ENCODE measurements at places on chromosomes 16 and 17.

GRCh38 chr17:75239778-75240393, 21.5 kb downstream of the GGA3 start:
- DNase-seq, result no peak

DNA sequence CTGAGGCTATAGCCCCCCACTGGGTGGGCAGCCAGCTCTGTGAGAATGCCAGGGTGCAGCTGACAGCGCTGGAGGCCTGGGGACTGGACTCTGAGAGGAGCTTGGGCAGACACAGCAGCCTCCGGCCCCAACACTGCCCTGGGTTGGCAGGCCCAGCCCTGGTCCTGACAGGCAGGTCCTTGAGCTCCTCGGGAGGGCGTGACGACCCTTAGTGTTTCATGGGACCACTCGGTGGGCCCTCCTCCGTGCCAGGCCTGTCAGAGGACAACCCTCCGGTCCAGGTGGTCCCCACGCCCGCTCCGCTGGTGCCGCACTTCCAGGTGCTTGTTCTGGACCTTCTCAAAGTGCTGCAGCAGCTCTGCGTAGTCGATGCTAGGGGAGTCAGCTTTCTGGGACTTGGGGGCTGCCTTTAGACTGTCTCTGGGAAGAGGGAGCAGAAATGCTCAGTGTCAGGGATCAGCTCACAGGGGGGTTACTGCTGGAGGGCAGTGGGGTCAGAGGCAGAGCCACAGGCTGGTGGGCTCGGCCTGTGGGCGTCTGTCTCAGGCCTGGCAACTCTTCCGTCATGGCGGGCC, 1.9 kb upstream of the MTSS2 start:
- no peak for DNase-seq

DNA sequence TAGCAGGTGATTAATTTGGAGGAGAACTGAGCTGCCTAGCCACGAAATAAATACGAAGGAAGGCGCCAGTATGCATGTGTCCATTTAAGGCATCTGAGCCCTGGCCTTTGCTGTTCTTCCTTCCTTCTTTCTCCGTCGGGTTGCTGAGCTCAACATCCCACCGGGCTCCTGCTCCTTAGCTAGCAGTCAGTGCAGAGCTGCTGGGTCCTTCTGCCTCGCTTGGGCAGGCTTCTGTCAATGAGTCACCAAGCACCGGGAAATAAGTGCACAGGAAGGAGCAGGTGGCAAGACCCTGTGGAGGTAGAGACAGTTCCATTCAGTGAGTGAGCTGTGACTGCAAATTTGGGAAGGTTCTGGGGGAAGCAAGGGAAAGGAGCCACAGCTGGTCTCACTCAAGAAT, 120.7 kb downstream of the CCDC182 start:
- DNase-seq, result no peak

DNA sequence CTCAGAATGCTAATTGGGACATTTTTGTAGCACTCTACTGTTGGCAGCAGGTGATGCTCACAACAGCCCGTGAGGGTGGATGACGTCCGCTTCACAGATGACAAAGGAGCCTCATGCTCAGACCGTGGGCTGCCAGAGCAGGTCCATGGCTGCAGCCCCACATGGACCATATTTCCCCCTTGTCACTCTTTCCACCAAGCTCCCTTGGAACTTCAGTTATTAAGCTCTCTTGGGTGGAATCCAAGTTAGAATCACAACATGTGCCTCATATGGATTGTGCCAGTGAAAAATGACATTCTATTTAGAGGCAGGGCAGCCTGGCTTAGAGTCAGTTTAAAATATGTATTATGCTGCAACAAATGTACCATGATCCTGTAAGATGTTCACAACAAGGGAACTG, 33.2 kb upstream of the STH start:
- DNase-seq, result no peak

DNA sequence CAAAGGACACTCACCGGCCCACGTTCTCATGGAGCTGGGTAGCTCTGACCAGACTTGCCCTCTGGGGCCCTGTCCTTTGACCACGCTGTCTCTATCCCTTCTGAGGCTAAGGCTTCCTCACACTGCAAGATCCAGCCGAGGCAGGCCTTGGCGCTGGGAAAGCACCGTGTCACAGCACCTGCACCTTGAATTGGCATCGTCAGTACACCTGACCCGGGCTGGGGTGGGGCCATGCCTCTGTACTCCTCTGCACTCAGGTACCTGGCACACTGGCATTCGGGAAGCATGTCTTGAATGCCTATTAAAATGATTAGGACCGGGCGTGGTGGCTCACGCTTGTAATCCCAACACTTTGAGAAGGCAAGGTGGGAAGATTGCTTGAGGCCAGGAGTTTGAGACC, 6.0 kb downstream of the TBC1D24 start:
- no peak for DNase-seq

DNA sequence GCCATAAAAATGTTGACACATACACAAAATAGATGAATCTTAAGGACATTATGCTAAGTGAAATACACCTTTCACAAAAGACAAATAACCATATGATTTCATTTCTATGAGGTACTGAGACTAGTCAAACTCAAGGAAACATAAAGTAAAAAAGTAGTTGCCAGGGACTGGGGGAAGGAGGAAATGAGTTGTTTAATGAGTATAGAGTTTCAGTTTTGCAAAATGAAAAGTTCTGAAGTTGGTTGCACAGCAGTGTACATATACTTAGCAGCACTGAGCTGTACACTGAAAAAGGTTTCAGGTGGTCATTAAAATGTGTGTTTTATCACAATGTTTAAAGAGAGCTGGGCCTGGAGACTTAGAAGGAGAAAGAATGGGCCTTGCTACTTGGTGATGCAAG, 4.7 kb upstream of the SLC13A2 start:
- no peak for DNase-seq

- DNase-seq, result no peak
Observed at GRCh38 chr16:3536271-3536731, 35.5 kb downstream of the CLUAP1 start.

DNA sequence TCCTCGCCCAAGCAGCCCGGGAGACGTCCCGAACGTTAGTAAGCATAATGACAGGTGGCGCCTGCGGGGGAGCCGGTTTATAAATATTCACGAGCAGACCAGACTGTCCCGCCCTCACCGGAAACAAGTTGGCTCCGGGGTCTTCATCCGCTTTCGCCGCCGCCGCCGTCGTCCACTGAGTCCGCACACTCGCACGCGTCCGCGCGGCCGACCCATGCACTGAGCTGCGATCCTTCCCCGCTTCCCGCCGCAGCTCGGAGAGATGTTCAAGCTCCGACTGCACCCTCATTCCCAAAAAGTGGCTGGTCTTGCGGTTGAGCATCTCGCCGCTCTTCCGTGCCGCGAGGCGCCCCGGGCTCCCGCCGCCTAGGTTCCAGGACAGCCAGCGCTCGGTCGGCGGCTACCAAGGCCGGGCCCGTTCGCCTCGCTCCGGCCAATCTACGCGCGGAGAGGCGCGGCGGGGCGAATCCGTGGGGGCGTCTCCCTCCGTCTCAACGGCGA, 385 bp downstream of the CFAP119 start:
- no peak for DNase-seq

GRCh38 chr16:56258508-56259424, 67.5 kb downstream of the GNAO1 start:
- peak; percentile 69 for DNase-seq

GRCh38 chr16:68065716-68066305, 19.4 kb upstream of the NFATC3 start:
- DNase-seq, result no peak

GRCh38 chr16:28164140-28164539, 47.6 kb downstream of the XPO6 start:
- DNase-seq, result no peak

DNA sequence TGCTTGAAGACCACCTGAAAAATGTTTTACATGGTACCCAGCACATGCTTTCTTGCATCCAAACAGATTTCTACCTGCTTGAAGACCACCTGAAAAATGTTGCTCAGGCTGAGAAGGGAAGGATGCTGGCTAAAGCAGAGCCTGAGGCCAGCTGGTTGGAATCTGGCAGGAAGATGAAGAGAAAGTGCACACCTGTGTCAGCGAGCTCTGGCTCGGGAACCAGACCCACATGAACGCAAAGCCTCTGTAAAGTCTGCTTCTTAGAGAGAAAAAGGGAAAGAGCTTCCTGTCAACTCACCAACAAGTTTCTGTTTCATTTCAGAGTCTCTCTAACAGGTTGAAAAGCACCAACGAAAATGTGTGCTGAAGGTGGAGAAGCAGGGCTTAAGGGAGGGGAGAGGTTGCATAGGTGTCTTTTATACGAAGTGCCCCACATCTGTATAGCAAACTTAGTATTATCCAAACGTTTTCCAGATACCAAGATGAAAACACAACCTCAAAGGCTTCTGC, 226.0 kb downstream of the TOX3 start:
- no peak for DNase-seq

DNA sequence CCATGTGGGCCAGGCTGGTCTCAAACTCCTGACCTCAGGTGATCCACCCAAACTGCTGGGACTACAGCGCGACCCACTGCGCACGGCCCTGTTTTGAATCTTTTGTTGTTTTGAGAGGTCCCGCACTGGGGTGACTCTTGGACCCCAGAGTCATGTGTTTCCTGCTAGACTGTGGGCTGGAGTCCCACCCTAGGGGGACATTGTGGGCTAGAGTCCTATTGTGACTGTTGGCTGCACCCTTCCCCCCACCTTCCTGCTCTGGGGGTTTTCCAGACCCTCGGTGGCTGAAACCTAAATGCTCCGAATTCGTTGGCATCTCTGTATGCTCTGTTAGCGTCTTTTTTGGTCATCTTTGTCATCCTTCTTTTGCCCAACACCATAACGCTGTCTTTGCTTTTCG, 16.0 kb downstream of the NUPR1 start:
- no peak for DNase-seq

DNA sequence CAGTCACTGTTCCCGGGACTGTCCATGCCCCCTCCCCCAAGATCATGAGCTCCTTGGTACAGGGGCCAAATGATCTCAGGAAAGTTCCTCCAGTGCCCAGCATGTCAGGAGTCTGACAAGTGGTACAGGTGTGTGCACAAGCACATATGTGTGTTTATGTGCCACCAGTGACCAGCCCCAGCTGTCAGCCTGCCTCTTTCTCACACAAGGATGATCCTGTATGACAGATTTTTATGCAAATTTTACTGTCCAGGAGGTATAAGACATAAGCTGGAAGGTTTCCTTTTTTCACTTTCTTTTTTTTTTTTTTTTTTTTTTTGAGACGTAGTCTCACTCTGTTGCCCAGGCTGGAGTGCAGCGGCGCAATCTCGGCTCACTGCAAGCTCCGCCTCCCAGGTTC, 31.4 kb upstream of the GFOD2 start:
- DNase-seq, result no peak

Measured in midbrain (tissue), 1 donor.